ENCODE measurements at places on chromosomes 3 and 15.

DNA sequence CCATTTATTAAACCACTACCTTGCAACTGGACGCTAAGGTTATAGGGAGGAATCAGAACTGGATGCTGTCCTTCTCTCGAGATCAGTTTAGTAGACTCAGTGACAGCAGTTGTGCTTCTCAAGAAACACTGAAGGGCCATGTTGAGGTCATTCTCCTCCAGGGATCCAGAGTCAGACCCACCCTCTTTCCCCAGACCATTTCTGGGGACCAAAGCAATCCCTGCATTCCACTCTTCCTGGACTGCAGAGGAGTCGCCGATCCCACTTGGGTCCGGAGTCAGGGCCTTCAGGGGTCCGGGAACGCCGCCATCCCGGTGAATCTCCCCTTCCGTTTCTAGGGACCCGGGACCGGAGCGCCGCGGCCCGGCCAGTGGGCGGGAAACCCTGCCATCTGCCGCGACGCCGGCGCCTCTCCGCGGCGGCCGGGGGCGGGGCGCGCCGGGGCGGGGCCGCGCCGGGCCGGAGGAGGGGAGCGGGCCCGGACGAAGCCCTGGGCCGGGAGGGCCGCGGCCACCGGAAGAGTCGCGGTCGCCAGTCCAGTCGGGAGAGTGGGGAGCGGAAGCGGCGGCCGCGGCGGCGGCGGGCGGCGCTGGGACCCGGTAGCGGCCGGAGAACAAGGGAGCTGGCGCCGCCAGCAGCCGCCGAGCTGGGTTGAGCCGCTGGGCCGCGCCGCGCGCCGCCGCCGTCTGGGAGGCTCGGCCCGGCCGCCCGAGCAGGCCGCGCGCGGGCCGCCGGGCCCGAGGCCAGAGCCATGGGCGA lies at the start of gene DVL3:
TSS of gene DVL3 (plus strand) at position 493 of the 759 bp plus-strand sequence. CDS start at position 752, 259 bp downstream.
- DNase-seq = peak; percentile 77

GRCh38 chr3:164377466-164377865 lies 700.8 kb downstream of the SI start:
- no peak for DNase-seq

DNA sequence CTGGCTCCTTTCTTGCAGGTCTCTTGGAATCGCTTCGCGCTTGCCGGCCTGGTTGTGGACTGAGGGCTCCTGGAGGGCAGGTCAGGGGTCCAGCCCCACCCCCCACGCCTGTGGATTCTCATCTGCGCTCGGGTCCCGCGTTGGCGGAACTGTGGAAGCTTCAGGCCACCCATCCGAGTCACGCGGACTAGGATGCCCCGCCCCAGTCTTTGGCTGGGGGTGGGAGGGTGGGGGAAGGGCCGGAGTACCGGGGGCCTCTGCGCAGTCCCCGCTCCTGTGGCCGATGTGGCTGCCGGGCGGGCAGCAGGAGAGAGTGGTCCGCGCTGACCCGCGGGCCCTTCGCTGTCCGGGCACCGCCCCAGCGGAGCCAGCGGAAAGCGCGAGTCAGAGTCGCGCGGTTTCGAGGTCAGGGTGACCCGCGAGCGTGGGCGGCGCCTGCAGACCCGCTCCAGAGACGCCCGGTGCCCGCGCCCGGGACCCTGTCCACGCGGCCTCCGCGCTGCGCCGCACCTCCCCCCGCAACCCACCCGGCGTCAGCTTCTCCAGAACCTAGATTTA lies 114.2 kb downstream of the KLF13 start:
- DNase-seq = peak; percentile 91

DNA sequence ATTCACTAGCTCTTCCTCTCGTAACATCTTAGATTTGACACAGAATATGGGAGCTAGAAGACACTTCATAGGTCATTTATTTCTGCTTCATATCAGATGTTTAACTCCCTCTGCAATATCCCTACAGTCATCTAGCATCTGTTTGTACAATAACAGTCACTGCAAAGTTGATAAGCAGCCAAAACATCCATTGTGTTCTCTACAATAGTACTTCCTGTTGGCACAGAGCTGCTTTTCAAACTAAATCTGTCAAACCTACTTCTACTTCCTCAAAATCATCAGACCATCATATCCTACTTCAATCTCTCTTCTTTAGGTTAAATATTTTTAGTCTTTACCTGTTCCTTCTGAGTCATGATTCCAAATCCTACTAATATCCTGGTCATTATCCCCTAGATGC lies 233.2 kb downstream of the FGF12 start:
- no peak for DNase-seq

- no peak for DNase-seq
Observed at GRCh38 chr3:99176169-99176964, 274.9 kb upstream of the DCBLD2 start.

- peak; percentile 40 for DNase-seq
Observed at GRCh38 chr3:46607603-46608028, 4.7 kb upstream of the FAM240A start.

GRCh38 chr3:171190668-171191067 lies 164.1 kb upstream of the SLC2A2 start:
- DNase-seq = no peak

DNA sequence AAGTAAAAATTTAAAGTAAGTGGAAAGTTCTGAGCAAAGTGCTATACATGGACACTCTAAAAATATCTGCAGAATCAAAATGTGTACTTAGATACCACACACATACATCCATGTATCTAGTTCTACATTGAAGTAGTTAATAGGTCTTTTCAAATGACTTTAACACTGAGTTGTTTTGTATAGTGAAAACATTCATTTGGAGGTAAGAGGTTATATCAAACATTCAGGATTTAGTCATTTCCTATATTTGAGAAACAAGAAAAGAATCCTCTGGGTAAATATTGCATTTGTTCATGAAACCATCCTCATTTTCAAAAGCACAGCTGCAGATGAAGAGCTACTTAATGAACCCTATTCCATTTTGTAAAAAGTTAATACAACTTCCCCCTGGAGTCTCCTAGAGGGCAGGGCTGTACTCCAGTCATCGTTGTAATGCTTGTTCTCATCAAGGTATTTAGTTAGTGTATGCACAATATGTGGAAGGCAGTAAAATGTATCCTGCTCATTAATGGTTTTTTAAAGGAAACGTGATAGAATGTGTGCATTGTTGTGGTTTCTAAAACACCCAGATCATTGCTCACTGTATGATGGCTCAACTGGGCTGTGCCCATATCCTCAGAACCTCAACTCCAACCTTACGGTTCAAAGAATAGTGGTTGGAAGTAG lies 26.2 kb downstream of the ARPP21 start:
- DNase-seq = no peak

DNA sequence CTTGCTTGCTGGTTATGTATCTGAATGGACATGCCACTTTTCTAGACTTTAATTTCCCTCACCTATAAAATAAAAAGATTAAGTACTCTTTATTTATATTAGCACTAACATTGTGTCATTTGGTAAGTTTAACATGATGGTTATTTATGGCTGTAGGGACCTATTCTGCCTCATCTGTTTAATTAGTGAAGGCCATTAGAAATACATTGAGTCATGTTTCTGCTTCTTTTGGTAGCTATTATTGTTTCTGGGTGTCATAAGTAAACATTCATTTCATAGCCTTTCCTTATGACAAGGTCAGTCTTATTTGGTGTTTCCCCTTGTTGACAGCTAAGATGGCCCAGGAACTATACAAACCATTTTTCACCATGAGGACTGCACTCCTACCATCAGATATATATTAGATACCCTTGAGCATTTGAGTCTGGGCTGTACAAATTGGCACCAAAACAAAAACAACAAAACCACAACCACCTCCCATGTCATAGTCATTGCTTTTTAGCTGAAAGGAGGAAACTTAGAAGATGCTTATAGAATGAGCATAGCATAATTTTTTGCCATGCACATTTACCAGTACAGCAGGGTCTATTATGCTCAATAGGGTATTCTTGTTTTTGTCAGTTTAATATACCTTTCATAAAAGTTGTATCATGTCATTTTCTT lies 39.3 kb downstream of the SRP14 start:
- no peak for DNase-seq

GRCh38 chr3:102183623-102184022 lies 251.2 kb upstream of the ZPLD1 start:
- DNase-seq = no peak

- peak; percentile 82 for DNase-seq
Observed at GRCh38 chr15:52677593-52678467, 1.4 kb downstream of the ATOSA start.

DNA sequence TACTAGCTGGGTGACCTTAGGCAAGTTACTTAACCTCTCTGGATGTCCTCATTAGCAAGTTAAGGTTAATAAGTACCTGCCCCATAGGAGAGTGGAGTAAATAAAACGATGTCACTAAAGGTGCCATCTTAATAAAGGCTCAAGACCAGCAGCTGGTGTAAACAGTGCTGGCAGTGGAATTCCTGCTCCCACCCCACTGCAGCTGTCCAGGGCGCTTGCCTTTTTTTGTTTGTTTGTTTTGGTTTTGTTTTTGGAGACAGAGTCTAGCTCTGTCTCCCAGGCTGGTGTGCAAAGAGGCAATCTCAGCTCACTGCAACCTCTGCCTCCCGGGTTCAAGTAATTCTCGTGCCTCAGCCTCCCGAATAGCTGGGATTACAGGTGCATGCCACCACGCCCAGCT lies 28.9 kb downstream of the IDH3A start:
- no peak for DNase-seq

DNA sequence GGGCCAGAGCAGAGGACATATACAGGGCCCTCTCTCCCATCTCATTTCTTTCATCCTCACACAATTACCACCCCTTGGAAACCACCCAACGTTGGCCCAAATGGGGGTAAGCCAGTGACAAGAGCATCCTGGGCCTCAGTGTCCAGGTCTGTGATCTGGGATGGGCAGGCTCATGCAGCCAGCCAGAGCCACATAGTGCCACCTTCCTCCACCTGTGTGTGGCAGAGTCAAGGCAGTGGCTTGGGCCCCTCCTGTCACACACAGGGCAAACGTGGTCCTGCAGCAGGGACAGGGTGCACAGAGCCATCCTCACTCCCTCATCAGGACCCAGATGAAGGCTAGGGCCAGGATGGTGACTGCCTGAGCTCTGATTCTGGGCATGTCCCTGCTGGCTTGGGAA lies 2.3 kb upstream of the MYL3 start:
- DNase-seq = peak; percentile 41

- DNase-seq = no peak
Observed at GRCh38 chr3:147653367-147653923, 244.3 kb downstream of the ZIC1 start.

- DNase-seq = no peak
Observed at GRCh38 chr3:178785961-178786360, 249.7 kb downstream of the KCNMB2 start.

GRCh38 chr3:26049951-26050350 lies 260.1 kb downstream of the OXSM start:
- no peak for DNase-seq

- DNase-seq = no peak
Observed at GRCh38 chr3:140273542-140274195, 338.7 kb downstream of the CLSTN2 start.

DNA sequence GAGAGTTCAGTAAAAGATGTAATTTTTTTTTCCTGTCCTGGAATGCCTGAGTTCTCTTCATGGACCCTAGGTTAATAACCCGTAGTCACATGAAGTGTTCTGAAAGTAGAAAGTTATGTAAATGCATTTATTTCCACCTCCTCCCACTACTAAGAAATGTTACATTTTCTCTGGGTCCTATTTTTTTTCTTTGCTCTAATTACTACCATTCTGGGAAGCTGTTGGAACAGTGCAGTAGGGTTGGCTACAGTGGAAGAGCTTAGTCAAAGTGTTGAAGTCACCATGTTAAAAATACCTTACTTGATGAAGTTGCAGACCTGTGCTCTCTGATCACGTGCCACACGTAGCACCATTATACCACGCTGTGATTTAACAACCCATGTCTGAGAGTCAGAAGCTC lies 153.8 kb upstream of the TSC22D2 start:
- DNase-seq = no peak

GRCh38 chr3:186144257-186144656 lies 35.4 kb upstream of the ETV5 start:
- no peak for DNase-seq

GRCh38 chr3:100873611-100874010 lies 119.6 kb downstream of the ABI3BP start:
- DNase-seq = peak; percentile 13

- no peak for DNase-seq
Observed at GRCh38 chr3:73926360-73927202, 301.8 kb upstream of the PDZRN3 start.

- peak; percentile 67 for DNase-seq
Observed at GRCh38 chr3:138381413-138381901, 33.1 kb downstream of the MRAS start.
